Naive thymus-derived CD8-positive, alpha-beta T cell (primary cell): ENCODE measurements at places on chromosomes 12 and 14.

DNA sequence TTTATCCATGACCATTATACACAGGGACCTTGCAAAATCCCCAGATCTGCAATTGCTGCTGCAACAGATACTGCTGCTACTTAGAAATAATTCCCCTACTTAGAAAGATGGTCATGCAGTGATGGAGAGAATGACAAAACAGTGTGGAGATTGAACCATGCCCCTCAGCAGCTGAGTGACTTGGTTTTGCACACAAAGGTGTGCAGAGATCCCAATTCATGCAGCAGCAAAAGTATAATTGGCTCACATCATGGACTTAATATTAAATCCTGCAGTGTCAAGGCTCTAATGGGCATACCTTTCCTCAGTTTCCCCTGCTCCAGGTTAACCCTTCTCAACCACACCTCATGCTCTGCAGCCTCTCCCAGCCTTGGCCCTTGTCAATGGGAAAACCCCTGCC lies 3.0 kb upstream of the KRT78 start:
- no peak overlapping the region for H3K27ac ChIP-seq
- no peak overlapping the region for H3K4me3 ChIP-seq
- H3K36me3 ChIP-seq, result no peaks in the 10 kb centered on the region
- no peak for DNase-seq

DNA sequence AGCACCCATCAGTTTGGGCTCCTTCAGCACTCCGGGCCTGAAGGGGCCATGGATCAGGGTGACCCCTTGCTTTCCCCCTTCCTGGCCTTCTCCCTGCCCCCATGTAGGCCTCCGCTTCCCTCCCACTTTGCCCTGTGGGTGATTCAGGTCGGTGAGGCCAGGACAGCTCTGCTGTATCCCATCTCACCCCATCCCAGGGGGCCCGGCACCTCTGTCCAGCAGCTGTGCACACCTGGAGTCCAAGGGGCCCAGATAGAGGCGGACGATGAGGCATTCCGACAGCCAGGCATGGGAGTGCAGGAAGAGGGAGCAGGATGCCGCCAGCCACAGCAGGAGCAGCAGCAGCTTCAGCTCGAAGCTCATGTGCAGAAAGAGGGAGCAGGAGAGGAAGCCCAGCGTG lies 11.4 kb downstream of the LTB4R start:
- H3K27ac ChIP-seq, result no peak overlapping the region
- peaks cover 10% of the 10 kb centered on the region for H3K4me1 ChIP-seq
- H3K27me3 ChIP-seq, result peaks cover 19% of the 10 kb centered on the region
- no peak for DNase-seq

DNA sequence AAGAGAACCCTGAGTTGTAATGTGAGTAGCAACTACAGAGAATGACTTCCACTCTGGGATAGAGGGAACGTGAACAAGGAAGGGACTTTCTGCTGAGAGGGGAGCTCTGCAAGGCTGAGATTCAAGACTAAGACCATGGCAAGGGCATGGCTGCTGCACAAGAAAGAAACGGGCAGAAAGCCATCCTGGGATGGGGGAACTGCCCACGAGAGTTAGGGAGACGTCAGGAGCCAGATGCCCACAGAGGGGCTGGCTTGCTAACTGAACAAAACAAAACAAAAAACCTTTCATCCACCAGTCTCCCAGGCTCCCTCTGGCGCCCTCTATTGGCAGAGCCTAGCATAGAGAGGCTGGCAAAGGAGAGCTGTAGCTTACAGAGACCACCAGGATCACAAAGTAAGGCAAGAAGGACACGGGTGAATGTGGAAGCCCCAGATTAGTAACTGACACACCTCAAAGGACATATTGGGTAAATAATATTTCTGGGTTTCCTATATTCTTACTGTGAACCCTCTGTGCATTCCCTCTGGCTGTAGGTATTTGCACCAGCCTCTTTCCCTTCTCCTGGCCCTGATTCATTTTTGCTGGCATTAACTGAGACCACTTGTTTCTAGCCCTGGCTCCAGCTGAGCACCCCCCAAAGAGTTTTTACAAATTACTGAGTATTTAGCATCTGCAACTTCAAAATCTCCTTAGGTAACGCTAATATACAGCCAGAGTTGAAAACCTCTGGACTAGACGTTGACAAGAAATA lies 338.3 kb downstream of the EMP1 start:
- H3K4me3 ChIP-seq, result no peak overlapping the region
- DNase-seq, result no peak
- no peak overlapping the region for H3K27ac ChIP-seq

GRCh38 chr14:71586131-71586897 lies 345.9 kb upstream of the RGS6 start:
- no peak overlapping the region for H3K27ac ChIP-seq
- H3K27me3 ChIP-seq, result no peaks in the 10 kb centered on the region
- no peaks in the 10 kb centered on the region for H3K36me3 ChIP-seq
- H3K4me1 ChIP-seq, result peaks cover 49% of the 10 kb centered on the region
- no peak overlapping the region for H3K4me3 ChIP-seq

DNA sequence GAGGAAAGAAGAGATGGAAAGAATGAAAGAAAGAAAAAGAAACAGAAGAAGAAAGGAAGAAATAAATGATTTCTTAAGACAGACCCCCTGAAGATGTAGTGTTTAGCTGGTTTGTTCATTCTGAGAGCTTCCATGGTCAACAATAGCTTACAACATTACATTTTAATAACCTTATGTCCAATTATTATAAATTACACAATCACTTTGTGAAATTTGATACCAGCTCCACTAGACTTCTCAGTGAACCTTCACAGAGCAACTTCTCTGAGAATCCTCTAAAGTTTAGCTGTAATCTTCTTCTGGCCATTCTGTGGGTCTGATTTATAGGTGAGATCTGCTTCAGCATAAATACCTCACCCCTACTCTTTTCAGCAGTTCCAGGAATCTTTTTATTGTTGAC lies 27.9 kb downstream of the SIX1 start:
- H3K27me3 ChIP-seq, result peaks cover 19% of the 10 kb centered on the region
- H3K36me3 ChIP-seq, result no peaks in the 10 kb centered on the region
- no peaks in the 10 kb centered on the region for H3K4me1 ChIP-seq
- H3K4me3 ChIP-seq, result no peak overlapping the region
- no peak for DNase-seq

- no peak for DNase-seq
- no peak overlapping the region for H3K27ac ChIP-seq
- no peaks in the 10 kb centered on the region for H3K36me3 ChIP-seq
- H3K4me3 ChIP-seq, result no peak overlapping the region
- no peaks in the 10 kb centered on the region for H3K4me1 ChIP-seq
- H3K27me3 ChIP-seq, result no peaks in the 10 kb centered on the region
Measured at GRCh38 chr12:101108130-101108529, 101.9 kb downstream of the SLC5A8 start.

DNA sequence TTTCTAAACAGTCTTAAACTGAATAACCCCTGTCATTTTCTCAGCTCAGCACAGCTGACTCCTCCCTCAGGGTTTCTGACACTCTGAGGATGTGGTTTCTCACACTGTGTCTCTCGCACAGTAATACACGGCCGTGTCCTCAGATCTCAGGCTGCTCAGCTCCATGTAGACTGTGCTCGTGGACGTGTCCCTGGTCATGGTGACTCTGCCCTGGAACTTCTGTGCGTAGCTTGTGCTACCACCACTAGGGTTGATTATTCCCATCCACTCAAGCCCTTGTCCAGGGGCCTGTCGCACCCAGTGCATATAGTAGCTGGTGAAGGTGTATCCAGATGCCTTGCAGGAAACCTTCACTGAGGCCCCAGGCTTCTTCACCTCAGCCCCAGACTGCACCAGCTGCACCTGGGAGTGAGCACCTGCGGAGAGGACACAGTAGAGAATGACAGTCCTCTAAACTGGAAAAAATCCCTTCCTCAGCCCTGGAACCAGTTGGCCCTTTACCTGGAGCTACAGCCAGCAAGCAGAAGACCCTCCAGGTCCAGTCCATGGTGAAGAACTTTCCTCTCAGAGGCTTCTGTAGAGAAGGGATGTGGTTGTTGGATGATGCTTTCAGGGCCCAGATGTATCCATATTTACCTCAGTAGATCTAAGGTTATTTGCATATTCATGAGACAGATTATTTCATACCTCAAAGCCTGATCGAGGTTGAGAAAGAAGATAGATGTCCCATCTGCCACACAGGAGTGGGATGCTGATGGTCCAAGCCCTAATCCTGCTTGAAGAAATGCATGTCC lies 984.8 kb downstream of the TMEM121 start:
- peak overlapping the region; percentile 95 for H3K27ac ChIP-seq
- DNase-seq, result peak; percentile 71
- peaks cover 77% of the 10 kb centered on the region for H3K4me1 ChIP-seq
- peak overlapping the region; percentile 71 for H3K4me3 ChIP-seq
- H3K36me3 ChIP-seq, result no peaks in the 10 kb centered on the region

DNA sequence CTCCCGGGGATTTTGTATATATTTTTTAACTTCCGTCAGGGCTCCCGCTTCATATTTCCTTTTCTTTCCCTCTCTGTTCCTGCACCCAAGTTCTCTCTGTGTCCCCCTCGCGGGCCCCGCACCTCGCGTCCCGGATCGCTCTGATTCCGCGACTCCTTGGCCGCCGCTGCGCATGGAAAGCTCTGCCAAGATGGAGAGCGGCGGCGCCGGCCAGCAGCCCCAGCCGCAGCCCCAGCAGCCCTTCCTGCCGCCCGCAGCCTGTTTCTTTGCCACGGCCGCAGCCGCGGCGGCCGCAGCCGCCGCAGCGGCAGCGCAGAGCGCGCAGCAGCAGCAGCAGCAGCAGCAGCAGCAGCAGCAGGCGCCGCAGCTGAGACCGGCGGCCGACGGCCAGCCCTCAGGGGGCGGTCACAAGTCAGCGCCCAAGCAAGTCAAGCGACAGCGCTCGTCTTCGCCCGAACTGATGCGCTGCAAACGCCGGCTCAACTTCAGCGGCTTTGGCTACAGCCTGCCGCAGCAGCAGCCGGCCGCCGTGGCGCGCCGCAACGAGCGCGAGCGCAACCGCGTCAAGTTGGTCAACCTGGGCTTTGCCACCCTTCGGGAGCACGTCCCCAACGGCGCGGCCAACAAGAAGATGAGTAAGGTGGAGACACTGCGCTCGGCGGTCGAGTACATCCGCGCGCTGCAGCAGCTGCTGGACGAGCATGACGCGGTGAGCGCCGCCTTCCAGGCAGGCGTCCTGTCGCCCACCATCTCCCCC lies 777 bp downstream of the ASCL1 start:
- H3K4me1 ChIP-seq, result peaks cover 33% of the 10 kb centered on the region
- H3K27ac ChIP-seq, result no peak overlapping the region
- peaks cover 8% of the 10 kb centered on the region for H3K36me3 ChIP-seq

DNA sequence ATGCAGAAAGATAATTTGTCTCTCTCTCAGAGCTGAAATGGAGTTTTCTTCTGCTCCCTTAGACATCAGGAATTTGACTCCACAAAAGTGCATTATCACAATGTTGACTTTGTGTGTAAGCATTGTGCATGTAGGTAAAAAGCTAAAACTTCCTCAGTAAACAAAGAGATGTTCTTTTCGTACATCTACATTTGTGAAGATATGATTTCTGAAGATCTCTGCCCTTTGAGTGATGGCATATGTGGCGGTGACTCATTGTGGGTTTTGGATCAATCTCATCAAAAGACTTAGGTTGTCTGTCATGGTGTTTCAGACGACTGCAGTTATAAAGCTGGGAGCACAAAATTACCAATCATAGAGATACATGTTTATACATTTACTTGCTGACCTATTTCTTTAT lies 411.4 kb upstream of the LMO3 start:
- H3K4me1 ChIP-seq, result no peaks in the 10 kb centered on the region
- H3K27me3 ChIP-seq, result no peaks in the 10 kb centered on the region
- no peak overlapping the region for H3K4me3 ChIP-seq
- DNase-seq, result no peak
- no peak overlapping the region for H3K27ac ChIP-seq

DNA sequence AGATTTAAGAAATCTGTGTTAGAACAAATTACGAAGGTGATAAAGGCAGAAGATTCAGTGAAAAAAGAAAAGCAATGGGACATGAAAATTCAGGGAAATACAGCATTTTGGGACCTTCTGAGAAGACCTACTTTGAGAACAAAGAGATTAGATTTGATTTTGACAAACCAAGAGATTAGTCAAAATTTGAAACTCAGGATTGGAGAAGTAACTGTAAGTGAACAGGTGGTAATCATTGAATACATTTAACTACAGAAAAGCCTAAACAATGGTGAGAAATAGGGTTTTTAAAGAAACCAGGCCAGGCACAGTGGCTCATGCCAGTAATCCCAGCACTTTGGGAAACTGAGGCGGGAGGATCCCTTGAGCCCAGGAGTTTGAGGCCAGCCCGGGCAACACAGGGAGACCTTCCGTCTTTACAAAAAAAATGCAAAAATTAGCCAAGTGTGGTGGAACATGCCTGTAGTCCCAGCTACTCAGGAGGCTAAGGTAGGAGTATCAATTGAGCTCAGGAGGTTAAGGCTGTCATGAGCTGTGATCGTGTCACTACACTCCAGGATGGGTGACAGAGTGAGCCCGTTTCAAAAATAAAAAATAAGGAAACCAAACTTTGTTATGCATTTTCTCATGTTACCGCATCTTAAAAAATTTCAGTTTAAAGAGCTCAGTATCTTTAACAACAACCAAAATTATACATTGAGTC lies 8.9 kb upstream of the SAV1 start:
- peak overlapping the region; percentile 2 for H3K27ac ChIP-seq
- no peaks in the 10 kb centered on the region for H3K36me3 ChIP-seq
- no peak overlapping the region for H3K4me3 ChIP-seq
- peaks cover 6% of the 10 kb centered on the region for H3K4me1 ChIP-seq
- no peaks in the 10 kb centered on the region for H3K27me3 ChIP-seq

- DNase-seq, result no peak
- no peak overlapping the region for H3K27ac ChIP-seq
- H3K36me3 ChIP-seq, result no peaks in the 10 kb centered on the region
- no peak overlapping the region for H3K4me3 ChIP-seq
- H3K27me3 ChIP-seq, result no peaks in the 10 kb centered on the region
- H3K4me1 ChIP-seq, result no peaks in the 10 kb centered on the region
Measured at GRCh38 chr12:93351726-93352125, 26.0 kb upstream of the NUDT4 start.

GRCh38 chr12:49874142-49874897 lies 29.4 kb downstream of the FAIM2 start:
- no peaks in the 10 kb centered on the region for H3K36me3 ChIP-seq
- H3K27ac ChIP-seq, result no peak overlapping the region
- H3K27me3 ChIP-seq, result no peaks in the 10 kb centered on the region
- DNase-seq, result no peak
- no peak overlapping the region for H3K4me3 ChIP-seq

- H3K27me3 ChIP-seq, result no peaks in the 10 kb centered on the region
- H3K4me3 ChIP-seq, result no peak overlapping the region
- H3K27ac ChIP-seq, result no peak overlapping the region
- no peaks in the 10 kb centered on the region for H3K36me3 ChIP-seq
- DNase-seq, result no peak
- H3K4me1 ChIP-seq, result no peaks in the 10 kb centered on the region
Measured at GRCh38 chr12:7731486-7731885, 15.7 kb downstream of the CLEC4C start.

GRCh38 chr12:5807514-5808219 lies 137.4 kb downstream of the ANO2 start:
- peaks cover 3% of the 10 kb centered on the region for H3K27me3 ChIP-seq
- H3K36me3 ChIP-seq, result no peaks in the 10 kb centered on the region
- DNase-seq, result no peak

GRCh38 chr12:104718304-104718929 lies 239.7 kb downstream of the SLC41A2 start:
- peaks cover 66% of the 10 kb centered on the region for H3K4me1 ChIP-seq
- H3K27ac ChIP-seq, result peak overlapping the region; percentile 95
- no peak overlapping the region for H3K4me3 ChIP-seq
- DNase-seq, result no peak

- no peak for DNase-seq
- no peaks in the 10 kb centered on the region for H3K36me3 ChIP-seq
Measured at GRCh38 chr14:26896447-26896846, 298.6 kb upstream of the NOVA1 start.

- H3K36me3 ChIP-seq, result no peaks in the 10 kb centered on the region
- peaks cover 15% of the 10 kb centered on the region for H3K4me1 ChIP-seq
- H3K4me3 ChIP-seq, result no peak overlapping the region
- H3K27ac ChIP-seq, result peak overlapping the region; percentile 3
- no peaks in the 10 kb centered on the region for H3K27me3 ChIP-seq
Measured at GRCh38 chr12:122062832-122063693, 15.5 kb upstream of the MLXIP start.
